Stimulated activated CD4-positive, alpha-beta T cell treated with anti-CD3 and anti-CD28 coated beads, Interleukin-15, amount 100 ng/mL, for 1 hour (primary cell): ENCODE measurements at places on chromosomes 3 and 15.

DNA sequence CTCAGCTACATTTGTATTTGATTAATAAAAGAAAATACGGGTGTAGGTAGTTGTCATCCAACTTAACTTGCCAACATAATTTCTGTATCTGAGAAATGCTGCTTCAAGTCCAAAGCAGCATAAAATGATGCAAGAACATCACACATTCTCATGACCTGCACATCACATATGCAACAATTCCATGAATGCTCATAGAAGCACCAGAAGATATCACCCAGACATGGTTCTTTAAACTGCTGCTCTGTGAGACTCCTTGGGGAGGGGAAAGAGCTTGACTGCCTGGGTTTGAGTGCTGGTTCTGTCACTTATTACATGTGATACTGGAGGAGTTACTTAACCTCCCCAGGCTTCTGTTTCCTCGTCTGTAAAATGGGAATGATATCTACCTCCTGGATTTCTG is 39.4 kb downstream of the CHST14 start:
- DNase-seq: no peak

DNA sequence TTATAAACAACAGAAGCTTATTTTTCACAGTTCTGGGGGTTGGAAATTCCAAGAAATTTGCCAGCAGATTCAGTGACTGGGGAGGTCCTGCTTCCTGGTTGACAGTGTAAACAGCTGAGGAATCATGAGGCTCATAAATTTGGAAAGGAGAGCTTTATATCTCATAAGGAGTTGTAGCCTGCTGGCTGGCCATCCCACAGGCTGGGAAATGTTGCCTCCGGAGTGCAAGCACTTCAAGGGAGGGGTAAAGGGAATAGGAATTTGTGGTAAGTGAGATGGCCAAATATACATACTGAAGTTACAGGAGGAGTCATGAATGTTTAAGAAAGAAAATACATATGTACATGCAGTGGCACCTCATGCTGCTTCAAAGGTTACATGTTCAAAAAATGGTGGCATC is 217.2 kb upstream of the CBLB start:
- DNase-seq: no peak

DNA sequence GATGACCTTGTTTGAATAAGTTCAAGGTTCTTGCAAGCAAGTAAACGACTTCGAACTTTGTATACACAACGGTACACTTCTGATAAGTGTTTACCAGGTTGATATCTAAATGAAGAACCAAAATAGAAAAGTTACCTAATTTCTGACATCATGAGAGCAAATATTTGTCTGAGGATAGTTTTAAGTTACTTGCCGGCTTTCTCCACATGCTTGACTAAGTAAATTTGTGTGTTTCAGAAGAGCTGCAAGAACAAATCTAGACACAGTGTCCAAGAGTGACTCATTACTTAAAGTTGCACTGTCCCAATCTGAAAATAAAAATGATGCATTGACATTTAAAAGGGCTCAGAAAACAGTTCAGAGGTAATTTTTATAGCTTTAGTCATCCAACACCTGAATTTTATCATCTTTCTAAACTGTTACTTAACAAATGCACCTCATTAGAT is 115.1 kb downstream of the HERC1 start:
- no peak for DNase-seq

GRCh38 chr3:39150803-39151631 is 2.4 kb downstream of the CSRNP1 start:
- DNase-seq: no peak

DNA sequence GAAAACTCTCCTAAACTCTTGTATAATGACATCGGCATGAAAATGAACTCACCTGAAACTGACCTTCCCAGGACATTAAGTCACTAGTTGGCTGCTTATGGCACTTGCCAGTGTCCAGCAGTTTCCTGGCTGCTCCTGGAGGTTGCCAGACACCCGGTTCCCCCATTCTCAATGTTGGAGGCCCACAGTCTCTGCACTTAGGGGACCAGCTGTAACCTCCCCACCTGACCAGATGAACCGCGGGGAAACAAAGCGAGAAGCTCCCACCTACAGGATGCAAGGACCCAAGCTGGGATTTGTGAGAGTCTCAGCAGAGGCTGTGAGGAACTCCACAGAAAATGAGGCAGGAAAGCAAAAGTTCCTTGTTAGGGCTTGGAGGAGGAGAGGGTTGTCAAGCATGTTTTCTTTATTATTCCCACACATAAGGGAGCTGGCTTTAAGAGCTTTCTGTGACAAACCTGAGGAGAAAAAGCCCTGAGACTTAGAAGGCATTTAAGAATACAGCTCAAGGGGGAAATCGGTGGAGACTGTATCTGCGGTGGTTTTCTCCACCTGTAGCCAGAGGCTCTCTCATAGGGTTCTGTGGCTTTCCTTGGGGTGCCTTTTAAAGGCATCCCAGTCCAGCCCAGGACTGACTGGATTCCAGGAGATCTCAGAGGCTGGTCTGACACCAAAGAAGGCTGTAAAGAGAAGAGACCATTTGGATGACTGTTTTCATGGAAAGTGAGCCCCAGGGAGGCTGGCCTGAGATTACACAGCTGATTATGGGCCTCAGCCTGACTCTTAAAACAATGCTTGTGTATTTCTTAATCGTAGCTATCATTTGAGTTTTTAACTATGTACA is 4.6 kb downstream of the TPM1 start:
- DNase-seq: no peak

DNA sequence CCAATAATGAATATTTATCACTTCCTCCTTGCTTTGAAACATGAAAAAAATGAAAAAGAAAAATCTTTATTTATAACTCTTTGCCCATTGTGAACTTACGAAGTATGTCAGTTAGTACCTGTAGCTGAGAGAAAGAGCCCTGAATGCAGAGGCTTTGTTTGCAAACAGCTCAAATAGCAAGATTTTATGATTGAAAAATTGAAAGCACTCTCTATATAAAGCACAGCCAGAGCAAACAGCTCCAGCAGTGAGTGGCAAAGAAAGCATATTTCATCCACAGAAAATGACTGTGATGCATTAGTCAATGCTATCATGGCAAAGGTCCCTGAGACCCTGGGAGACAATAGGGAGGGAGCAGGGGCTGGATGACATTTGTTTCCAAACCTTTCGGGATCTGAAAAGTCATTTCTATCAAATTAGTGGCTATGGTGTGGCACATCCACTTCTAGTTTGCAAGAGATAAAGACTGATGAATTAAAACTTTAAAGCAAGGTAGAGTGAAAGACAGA is 576.1 kb downstream of the OTOL1 start:
- no peak for DNase-seq

- peak; percentile 64 for DNase-seq
These were observed at the start of gene SEMA3F for GRCh38 chr3:50154840-50155490. Gene SEMA3F (plus strand): TSS chr3:50155324. CDS start chr3:50159623, 4,299 bp downstream.

- DNase-seq: no peak
These were observed 2.4 kb downstream of the ACAP2 start for GRCh38 chr3:195440379-195440778.

GRCh38 chr15:63458026-63458425 is 46.4 kb upstream of the USP3 start:
- DNase-seq: no peak

GRCh38 chr3:122391681-122392446 is 7.9 kb downstream of the FAM162A start:
- no peak for DNase-seq

DNA sequence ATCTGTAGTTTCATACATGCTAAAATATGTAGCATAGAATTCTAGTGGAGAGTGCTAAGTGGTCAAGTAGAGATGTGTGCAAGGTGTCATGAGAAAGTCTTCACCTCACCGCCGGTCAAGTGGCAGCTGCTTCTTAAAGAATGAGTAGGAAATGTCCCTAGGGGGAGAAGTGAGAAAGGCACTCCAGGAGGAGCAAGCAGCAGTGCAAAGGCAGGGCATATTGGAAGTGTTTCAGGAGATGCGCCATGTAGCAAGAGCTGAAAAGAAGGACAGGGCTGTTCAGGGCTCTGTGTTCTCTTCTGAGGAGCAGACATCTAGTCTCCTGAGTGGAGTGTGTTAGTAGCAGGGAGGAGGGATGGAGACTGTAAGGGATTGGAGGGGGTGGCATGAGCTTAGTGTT is 312.4 kb upstream of the SEMA6D start:
- no peak for DNase-seq

GRCh38 chr3:59429198-59429597 is 379.4 kb upstream of the CFAP20DC start:
- no peak for DNase-seq

DNA sequence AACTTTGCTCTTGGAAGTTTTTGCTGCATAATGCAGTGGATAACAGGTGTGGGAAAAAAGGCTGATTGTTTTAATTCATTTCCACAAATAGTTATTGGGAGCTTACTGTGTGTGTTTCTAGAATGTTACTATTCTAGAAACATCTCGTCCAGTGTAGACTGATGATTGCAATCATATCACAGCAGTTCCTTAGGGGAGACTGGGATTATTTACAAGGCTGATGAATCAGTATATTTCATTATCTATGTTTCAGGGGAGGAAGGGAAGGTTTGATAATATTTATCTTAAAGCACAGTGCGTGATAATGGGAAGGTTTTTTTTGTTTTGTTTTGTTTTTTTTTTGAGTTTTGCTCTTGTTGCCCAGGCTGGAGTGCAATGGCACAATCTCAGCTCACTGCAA is 2.4 kb downstream of the USP13 start:
- no peak for DNase-seq

GRCh38 chr15:81939604-81940440 is 106.0 kb downstream of the MEX3B start:
- DNase-seq: no peak

DNA sequence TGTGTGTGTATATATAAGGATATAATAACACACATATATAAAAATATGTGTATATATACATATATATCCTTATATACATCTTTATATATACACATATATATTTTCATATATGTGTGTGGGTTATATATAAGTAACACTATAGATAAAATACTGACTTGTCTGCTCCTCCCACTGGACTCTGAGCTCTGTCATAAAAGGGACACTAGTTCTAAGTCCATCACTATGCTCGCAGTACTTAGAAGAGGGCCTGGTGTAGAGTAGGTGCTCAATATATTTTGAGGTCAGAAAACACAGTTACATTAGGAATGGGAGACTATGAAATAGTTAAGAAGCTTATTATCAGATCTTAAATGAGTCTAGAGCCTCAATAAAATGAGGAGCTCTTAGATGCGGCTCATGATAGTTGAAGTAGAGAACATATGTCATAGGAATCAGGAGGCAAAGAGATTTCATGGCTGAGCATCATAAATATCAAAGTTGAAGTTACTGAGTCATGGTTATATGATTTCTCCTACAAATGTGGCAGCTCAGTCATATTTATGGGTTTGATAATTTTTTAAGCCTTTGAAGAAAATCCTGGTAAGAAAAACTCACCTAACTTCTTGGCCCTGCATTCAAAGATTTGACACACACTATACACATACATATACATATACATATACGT is 371.2 kb upstream of the THBS1 start:
- DNase-seq: no peak

GRCh38 chr15:47972738-47973137 is 148.1 kb upstream of the SLC24A5 start:
- no peak for DNase-seq

GRCh38 chr3:158492685-158493084 is 78.3 kb upstream of the MLF1 start:
- DNase-seq: no peak

DNA sequence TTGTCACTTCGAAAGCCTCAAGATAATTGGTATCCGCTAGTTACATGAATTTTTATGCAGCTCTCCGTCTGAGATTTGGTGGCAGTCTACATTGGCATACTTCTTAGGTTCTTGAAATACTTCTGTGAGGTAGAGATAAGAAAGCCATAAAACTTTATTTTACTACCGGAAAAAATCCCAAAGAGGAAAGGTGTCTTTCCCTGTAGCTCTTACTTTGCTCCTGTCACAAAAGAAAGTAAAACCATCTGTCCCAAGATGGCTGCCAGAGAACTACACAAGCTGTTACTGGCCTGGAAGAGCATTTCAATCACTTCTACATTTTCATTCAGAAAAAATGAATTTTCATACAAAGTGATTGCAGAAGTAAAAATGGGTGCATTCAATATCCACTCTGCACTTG is 214.8 kb upstream of the ST8SIA2 start:
- no peak for DNase-seq

- no peak for DNase-seq
These were observed 4.8 kb upstream of the CASR start for GRCh38 chr3:122178711-122179110.

DNA sequence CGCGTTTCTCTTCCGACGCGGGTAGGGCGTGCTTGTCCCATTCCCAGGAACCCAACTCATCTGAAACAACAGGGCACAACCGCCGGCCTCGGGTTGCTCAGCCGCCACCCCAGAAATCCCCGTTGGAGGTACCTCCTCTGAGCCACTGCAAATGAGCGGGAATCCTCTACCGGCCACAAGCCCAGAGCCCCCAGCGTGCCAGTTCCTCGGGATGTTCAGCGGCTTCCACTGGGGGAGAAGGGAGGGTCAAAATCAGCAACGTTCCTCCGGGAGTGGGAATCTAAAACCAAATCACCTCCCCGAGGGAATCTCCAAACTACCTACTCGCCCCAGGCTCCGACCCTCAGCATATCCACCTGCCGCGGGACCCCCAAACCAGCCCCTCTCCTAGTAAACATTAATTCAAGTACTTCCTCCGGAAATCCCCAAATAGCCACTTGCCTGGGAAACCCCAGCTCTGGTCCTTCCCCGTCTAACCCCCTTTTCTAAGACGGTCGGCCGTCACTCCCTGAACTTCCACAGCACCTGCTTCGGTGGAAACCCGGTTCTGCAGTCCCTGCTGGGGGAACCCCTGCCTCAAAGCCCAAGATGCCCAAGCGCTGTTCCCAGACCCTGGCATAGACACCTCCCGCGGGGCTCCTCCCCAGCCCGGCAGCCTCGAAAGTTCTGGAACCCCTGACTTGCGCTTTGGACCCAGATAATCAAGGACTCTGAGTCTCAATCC is 887 bp downstream of the OXTR start:
- no peak for DNase-seq

- no peak for DNase-seq
These were observed 275.5 kb upstream of the AZI2 start for GRCh38 chr3:28624084-28624483.

GRCh38 chr3:11019116-11019819 is 26.7 kb downstream of the SLC6A1 start:
- DNase-seq: no peak

- peak; percentile 1 for DNase-seq
These were observed 3.0 kb downstream of the BBX start for GRCh38 chr3:107525644-107526305.

DNA sequence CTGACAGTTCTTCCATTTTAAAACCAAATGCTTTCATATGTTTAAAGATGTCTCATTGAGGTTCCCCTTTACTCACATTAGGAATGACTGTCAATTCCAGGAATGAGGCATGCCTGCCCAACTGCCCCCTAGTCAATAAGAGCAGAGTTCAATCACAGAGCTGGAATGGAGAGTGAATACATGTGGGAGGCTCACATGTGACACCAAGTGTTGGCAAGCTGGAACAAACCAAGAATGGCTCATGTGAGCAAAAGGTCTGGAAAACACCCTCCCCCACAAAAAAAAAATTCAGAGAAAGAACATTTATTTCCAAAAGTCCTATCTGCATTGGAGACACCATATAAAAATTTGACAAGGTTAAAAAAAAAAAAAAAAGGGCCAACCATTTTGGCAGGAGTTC is 3.7 kb downstream of the PBRM1 start:
- no peak for DNase-seq
